ENCODE measurements at places on chromosomes 7 and 10.

GRCh38 chr7:133822868-133823552 lies 304.1 kb upstream of the LRGUK start:
- DNase-seq = no peak

DNA sequence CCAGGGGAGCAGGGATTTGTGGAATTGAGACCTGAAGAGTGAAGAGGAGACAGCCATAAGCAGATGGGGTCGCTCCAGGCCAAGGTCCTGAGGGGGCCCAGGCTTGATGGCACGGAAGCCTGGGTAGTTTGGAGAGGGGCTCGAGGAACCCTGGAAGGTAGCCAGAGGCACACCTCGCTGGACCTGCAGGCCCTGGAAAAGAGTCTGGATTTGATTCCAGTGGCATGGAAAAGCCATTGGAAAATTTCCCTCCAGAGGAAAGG lies 31.8 kb downstream of the CXCL12 start:
- no peak for DNase-seq

DNA sequence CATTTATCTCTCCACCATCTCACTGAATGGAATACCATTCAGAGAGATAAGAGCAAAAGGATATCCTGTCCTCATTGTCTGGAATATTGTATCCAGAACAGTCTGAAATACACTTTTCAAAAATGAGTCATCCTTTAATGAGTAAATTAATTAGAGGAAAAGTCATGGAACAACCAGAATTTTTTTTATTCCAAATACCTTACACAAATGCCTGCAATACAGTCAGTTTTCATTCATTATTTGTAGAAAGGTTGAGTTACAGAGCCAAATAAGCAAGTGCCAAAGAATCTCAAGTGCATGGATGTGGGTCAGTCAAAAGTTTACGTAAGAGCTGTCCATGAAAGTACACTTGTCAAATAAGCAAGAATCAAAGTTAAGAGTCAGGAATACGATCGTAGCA lies 482.6 kb downstream of the IPMK start:
- DNase-seq = no peak

DNA sequence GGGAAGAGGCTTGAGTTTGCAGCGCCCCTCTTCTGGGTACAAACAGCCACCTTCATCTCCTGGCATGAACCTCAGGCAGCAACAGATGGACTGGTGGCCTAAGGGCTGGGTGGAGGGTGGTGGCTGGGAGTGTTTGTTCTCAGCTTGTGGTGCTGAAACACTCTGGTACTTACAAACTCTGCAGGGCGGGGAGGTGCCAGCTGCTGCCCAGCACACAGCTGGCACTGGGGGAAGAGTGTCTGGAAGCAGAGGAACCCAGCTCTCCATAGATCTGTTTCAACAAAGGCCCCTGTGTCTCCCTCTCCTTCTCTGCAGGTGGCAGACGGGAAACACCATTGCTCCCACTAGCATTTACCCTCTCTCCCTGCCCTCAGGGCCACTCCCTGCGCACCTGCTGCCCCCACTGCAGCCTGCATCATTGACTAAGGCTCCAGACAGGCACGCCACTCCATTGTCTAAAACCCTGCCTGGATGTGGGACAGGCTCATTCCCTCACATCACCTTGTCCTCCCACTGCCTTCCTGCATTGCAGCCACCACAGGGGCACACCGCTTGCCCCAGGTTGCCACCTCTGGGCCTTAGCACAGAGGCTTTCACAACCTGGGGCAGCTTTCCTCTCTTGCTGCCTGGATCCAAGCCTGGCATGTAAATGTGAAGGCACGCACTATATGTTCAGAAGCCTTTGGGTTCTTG lies 6.5 kb downstream of the ARHGAP22 start:
- DNase-seq = no peak

DNA sequence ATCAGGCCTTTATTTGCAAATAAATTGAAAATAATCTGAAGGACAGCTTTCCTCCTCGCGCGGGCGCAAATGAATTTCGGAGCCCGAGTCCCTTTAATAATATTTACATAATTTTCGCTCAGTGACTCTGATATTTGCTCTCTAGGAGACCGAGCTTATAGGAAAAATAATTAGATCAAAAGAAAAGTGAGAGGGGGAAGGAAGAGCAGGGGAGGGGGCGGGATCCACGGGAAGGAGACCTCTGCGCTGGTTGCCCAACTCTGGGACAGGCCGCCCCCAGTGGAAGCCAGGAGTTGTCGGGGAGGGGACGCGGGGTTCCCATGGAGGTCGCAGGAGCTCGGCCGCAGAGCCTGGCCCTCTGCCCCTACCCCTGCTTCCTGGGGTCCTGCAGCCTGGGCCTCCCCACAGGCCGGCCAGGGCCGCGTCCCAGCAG lies 5.8 kb downstream of the UNCX start:
- DNase-seq = peak; percentile 52

- DNase-seq = no peak
Measured at GRCh38 chr7:141409801-141410329, 141.3 kb upstream of the AGK start.

DNA sequence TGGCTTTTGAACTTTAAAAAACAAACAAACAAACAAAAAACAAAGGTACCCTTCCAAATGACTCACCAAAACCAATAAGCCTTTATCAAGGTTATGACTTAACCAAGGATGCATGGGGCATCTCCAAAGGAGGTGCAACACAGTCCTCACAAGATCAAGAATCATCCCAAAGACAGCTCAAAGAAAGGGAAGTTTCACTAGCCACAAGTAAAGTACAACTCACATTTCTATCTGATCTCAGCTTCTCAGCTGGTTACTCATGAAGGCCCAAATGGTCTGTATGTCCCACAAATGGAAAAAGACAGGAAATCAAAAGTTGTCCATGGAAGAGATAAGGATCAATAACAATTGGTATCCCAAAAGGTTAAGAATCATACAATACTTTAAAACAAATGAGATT lies 6.0 kb upstream of the MKLN1 start:
- DNase-seq = no peak

DNA sequence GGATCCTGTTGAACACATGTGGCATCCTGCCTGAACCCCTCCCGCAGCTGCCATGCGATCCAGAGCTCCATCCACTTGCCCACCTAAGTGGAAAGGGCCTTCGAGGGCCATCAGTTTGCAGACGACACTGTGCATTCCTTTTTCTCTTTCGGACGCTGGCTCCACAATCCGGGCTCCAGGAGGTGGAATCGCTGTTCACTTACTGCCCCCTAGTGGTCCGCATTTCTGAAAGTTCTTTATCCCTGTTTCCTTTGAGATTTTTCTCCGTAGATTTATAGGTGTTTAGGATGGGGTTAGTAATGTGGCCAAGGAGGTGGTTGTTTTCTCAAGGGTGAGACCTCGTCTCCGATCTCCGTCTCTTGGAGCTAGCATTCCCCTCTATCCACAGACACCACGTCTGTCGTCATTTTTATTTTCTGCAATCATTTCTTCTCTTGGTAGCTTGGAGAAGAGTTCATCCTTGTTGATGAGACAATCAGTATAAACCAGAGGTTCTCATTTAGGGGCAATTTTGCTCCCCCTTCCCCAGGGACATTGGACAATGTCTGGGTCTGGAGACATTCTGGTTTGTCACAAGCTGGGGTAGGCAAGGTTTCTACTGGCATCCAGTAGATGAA lies 204.6 kb downstream of the ARHGAP21 start:
- peak; percentile 80 for DNase-seq

- DNase-seq = no peak
Measured at GRCh38 chr10:60374836-60375235, 14.8 kb downstream of the ANK3 start.

DNA sequence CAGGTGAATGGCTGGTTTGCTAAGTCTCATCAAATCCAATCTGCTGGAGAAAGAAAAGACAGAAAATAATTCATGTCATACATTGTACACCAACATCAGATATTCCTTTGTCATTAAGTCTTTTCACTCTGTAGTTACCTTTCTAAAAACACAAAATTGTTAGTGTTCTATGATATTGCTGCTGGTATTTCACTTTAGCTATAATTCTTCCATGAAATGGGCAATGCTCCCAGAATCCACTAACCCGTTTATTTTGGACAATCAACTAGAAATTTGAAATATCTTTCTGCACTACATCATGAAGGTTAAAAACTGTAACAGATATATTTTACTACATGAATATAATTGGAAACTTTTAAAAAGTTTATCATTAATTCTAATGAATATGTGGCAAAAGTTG lies 181.3 kb downstream of the C7orf25 start:
- DNase-seq = no peak

GRCh38 chr7:43785420-43785819 lies 26.9 kb downstream of the BLVRA start:
- no peak for DNase-seq

DNA sequence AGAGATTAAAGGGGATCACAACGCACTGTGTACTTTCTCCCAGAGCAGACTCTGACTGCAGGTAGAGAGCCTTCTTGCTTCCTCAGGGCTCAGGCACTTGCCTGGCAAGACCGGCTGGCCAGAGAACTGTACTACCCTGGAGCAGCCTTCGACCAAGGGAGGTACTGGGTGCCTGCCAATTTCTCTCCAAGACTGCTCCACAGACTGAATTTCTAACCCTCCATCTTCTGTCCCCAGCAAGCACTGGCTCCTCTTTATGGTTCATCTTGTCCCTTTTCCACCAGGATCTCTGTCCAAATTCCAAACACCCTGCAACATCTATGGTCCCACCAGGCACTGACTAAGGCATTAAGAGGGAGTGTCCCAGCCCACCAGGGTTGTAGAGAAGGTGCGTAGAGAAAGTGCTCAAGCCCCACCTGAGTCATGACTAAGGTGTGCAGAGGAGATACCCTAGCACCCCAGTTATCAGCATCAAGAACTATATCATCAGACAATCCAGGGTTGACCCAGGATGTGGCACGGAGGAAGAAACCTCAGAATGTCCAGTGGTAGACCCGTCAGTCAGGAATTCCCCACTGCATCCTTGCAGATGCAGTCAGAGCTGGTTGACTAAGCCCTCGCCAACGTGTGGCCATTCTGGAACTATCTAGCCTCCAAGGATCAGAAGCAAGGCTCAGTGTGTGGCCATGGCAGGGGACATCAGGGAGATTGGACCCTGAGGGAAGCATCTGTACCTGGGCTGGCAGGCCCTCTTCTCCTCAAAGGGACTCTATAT lies 60.9 kb upstream of the CAMK2B start:
- no peak for DNase-seq

GRCh38 chr10:133199992-133200611 lies 29.9 kb upstream of the UTF1 start:
- no peak for DNase-seq

- no peak for DNase-seq
Measured at GRCh38 chr10:510415-510881, 179.0 kb downstream of the DIP2C start.

DNA sequence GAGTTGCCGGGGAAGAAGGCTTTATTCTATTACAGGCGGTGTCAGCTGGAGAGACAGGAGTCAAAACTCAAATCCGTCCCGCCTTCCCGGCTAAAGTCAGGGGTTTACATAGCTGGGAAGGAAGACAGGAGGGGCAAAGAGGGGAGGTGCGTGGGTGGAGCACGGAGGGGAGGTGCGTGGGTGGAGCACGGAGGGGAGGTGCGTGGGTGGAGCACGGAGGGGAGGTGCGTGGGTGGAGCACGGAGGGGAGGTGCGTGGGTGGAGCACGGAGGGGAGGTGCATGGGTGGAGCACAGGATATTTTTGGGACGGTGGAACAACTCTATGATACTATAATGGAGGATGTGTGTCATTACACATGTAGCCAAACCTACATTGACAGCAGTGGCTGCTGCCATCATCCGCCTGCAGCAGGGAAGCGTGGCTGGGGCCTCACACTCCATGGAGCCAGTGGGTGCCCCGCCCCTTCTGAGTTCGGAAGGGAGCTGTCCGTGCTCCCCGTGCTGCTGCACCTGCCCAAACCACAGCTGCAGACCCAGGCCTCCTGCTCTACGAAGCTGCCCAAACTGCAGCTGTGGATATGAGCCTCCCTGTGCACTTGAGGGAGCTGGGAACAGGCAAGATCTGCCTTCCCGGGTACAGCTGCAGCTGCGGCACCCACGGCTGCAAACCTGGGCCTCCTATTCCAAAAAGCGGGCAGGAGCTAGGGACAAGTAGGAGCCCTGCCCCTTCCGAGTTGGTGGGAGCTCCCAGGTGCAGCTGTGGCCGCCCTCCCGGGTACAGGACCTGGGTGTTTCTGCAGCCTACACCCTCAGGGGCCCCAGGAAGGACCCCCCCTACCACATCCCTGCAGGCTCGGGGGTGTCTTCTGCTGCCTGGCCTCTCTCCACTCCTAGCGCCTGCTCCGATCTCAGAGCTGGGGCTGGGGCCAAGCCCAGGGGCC lies 119.4 kb downstream of the DYNC2I1 start:
- no peak for DNase-seq

GRCh38 chr10:11602358-11602757 lies 9.1 kb downstream of the USP6NL start:
- DNase-seq = no peak

DNA sequence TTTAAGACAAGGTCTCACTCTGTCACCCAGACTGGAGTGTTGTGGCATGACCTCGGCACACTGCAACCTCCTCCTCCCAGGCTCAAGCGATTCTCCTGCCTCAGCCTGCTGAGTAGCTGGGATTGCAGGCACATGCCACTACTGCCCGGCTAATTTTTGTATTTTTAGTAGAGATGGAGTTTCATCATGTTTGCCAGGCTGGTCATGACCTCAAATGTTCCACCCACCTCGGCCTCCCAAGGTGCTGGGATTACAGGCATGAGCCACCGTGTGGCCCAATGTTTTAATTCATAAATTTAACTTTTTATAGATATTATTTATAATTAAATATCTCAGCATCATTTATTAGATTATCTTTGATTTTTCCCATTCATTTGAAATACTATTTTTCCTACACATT lies 658.0 kb upstream of the NRG3 start:
- no peak for DNase-seq

GRCh38 chr7:138608275-138608674 lies 92.9 kb downstream of the SVOPL start:
- DNase-seq = no peak

- no peak for DNase-seq
Measured at GRCh38 chr7:16354573-16354972, 66.8 kb downstream of the CRPPA start.

- no peak for DNase-seq
Measured at GRCh38 chr7:24889611-24890010, 90.4 kb downstream of the OSBPL3 start.

DNA sequence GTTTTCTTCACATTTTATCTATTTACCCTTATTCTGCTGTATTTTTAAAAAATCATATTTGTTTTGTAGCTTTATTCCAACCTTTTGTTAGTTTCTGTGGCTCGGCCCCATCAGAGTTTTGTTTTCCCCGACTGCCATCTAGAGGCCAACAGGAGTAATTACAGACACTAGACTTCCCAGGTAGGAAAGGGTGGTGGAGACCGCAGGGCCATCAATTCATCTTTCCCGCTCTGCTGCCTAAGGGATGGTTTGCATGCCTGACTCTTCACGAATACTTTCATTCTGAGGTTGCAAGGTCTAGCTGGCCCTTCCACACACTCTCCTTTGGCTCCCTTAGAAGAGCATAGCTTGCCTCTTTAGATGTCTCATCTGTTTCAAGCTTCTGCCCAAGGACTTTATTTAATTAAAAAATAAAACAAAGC lies 38.3 kb downstream of the LYZL2 start:
- peak; percentile 54 for DNase-seq
